ENCODE measurements at places on chromosomes 5 and 9. TPM values are rescaled to one million over a fixed set of nuclear protein-coding genes. Genes with fewer than 3 reads are reported as not detected.

Gene PCDHA4
- total RNA-seq: 0.83 TPM

Gene WDR38
- not detected for total RNA-seq

Gene PKD2L2
- total RNA-seq: not detected

DNA sequence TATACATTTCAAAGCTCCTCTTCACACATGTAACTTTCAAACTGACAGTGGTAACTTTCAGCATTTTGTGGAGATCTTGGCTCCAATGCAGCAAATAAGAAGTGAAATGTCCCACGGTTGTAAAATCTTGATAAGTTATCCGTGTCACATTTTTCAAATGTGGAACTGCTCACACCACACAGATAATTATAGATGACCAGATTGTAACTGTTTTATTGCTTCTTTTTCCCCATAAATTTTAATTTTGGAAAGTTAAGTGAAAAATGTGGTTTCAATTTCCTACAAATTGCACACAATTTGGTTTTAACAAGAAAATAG, 347.1 kb downstream of the EBF1 start:
- no peak for DNase-seq

DNA sequence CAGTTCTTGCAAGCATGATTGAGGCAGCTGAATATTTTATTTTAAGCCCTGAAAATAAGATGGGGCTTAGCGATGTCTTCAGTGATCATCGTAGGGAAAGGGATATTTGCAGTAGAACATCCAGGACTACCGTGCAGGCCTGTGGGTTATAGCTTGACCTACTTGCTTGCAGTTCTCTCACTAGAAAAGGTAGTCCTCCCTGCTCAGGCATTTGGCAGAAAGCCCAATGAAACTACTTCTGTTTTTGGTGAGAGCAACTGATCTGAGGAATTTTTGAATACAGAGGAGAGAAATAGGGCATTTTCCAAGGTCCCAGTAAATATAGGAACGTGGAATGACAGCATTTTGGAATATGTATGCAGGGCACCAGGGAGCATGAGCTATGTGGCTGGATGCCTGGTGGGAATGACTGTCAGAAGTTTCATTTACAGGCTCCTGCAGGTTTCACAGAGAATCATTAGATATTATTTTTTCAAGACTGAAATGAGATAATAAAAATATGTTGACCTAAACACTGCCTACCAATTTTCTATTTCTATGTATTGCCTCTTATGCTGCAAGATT, 417.9 kb upstream of the ACTBL2 start:
- no peak for DNase-seq

GRCh38 chr5:169050146-169050571, 250.8 kb downstream of the SLIT3 start:
- peak; percentile 73 for DNase-seq
